ENCODE measurements at places on chromosomes 11 and 22.

DNA sequence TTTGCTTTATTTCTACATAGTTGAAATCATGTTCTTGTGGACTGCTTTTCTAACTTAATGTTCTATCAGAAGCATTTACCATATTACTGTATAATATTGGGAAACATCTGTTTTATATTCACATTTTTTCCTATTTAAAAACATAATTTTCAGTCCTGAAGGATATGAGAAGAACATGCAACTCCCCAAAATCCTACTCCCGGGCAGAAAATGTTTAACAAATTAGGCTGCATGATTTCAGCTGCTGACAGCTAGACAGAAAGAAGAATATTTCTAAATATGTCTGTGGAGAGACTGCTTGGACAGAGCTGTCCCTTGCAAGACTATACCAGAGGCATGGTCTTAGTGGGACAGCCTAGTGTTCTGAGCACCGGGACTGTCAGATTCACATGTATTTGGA is 15.7 kb upstream of the AMPD3 start:
- DNase-seq, result no peak

DNA sequence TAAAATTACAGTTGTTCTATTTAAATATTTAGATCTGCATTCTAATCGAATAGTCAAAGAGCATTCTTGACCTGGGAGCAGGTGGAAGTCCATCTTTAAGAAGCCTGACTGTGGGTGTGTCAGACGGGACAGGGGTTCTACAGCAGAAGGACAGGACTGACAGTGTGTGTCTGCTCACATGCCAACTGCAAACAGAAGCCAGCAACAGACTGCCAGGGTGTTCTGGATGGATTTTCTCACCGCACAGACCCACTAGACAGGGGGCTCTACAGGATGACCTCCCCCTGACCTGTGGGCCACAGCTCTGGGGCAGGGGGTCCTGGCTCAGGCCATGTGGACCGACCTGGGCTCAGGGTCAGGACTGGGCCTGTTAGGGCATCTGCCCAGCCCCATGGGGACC is 22.8 kb upstream of the NAP1L4 start:
- no peak for DNase-seq

- DNase-seq, result peak; percentile 43
Observed at GRCh38 chr11:132158091-132158490, 787.7 kb downstream of the NTM start.

DNA sequence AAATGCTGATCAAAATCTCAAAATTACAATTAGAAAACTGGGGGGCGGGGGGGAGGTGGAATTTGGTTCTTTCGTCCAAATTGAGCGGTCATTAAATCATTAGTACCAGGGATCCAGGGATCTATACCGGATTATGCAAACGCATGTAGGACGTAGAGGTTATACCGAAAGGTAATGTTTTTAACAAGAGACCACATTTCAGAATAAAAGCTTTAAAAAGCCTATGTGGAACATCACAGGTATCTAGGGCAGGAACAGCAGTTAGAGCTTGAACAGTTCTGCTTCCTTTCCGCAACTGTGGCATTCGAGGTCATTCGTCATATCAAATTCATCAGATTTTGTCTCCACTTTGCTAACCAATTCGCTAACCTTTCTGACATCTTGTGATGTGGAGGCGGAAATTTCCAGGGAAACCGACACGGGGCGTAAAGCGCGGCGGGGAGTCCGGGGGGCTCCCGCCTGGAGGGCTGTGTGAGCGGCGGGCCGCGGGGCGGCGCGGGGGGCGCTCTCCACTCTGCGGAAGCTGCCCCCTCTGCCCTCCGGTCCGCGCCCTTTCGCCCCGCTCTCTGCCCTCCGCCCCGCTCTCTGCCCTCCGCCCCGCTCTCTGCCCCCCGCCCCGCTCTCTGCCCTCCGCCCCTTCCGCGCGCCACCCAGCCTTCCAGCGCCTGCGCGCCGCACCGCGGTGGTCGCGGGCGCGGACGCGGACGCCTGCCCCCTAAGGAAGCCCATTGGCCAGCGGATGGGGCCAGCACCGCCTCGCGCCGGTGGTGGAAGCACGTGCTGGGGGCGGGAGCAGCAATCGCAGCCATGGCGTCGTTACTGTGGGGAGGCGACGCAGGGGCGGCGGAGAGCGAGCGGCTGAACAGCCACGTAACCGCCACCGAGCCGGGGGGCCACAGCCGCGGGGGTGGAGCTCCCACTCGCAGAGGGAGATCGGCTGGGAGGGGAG is at the start of gene DDX25:
Gene DDX25 (plus strand): TSS at position 798 of the 949 bp plus-strand sequence. CDS start 10 bp downstream, at position 808.
- DNase-seq, result peak; percentile 6

DNA sequence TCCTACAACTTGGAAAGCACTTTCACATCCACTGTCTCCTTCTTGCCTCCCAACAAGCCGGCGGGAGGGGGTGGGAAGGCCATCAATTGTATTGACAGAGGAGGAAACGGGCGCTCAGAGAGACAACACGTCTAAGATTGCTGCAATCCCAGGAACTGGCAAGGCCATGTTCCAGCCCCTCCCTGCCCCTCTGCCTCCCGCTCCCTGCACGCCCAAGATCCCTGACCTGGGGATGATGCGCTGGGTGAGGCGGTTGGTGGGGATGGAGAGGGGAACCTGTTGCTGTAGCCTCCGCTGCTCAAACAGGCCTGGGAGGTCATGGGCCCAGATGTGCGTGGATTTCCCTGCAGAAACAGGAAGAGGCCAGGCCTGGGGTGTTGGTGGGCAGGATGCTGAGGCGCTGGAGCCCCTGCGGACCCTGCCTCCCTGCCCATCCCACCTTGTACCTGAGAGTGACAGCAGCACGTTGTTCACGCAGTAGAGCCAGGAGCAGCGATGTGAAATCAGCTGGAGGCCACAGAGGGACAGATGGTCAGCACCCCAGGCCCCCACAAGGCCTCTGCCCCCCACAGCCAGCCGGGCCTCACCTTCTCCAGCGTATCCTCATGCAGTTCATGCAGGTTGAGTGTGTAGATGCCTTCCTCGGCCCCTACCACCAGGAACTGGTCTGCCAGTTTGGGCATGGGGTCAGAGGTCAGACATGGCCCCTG is 6.8 kb downstream of the MAP4K2 start:
- DNase-seq, result no peak

- DNase-seq, result peak; percentile 78
Observed at GRCh38 chr11:116984589-116984988, 113.6 kb downstream of the SIK3 start.

GRCh38 chr11:19187114-19187832 is 14.5 kb downstream of the CSRP3 start:
- no peak for DNase-seq

GRCh38 chr11:12376259-12377081 is 901 bp upstream of the PARVA start:
- DNase-seq, result no peak

DNA sequence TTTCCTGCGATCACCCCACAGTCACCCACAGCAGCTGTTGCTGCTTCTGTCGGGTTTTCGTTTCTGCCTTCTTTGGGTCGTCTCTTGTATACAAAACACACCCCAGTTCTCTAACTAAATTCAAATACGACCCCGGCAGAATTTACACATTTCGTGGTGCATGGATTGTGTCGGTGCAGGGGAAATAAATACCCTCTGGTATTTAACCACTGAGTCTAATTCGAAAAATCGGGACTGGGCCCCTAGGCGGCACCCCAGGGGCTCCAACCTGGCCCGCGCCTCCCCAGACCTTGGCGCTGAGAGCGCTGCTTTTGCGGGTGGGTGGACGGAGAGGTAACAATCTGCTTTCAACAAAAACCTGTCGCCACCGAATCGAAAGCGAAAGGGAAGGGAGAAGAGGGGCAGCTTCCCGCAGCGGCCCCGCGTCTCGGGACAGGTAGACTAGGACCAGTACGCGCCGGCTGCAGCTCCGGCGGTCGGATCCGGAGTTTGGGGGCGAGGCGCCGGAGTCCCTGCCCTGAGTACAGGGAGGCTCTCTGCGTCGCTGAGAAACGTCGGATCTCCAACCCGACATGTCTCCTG is 4.4 kb downstream of the ALX4 start:
- no peak for DNase-seq

DNA sequence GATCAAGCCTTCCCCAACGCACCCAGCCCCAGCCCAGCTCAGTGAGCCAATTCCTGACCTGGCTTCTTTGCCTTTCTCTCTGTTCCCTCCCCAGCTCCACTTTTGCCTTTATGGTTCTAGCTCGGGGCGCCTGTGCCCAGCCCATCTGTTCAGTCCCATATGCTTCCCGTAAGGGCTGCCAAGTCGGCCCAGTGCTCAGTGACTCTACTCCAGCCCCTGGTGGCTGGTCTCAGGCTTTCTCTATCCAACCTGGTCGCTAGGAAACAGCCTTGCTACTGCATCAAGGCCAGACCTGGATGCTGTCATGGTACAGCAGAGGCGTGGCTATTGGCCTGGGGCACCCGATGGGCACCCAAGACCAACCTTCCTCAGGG is 178.0 kb downstream of the DSCAML1 start:
- no peak for DNase-seq

DNA sequence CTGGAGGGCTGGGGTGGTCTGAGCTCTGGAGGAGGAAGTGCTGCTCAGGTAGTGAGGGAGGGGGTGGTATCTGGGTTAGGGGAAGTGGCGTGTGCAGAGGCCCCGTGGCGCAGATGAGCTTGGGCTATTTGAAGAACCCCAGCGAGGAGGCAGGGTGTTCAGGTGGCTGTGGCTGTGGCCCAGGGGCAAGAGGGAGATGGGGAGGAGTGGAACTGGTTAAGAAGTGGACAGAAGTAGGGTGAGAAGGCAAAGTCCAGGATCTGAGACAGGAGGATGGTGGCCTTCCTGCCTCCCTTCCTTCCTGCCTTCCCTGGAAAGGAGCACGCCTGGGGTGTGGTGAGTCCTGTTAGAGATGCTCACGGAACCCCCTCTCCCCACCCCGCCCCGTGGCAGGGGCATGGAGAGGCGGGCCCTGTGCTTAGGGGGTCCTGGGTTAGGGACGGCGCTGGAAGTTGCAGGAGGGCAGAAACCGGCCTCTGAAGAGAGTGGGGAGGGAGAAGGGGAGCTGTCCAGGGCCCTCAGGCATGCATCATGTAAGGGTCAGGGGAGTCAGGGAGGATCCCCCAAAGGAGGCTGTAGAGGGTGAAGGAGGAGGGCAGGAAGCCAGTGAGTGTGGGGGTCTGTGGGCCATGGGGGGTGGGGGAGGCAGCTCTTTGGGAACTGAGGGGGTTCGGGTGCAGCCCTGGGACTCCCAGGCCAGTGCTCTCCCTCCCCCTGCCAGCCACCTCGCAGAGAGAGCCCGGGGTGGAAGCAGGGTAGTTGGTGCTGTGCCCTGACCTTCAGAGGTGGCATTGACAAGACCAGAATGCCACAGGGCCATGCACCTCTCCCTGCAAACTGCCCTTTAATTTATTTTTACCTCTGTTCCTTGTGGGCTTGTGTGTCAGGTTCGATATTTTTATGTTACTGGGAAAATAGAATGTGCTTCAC is 63.7 kb upstream of the PARVG start:
- DNase-seq, result peak; percentile 19

DNA sequence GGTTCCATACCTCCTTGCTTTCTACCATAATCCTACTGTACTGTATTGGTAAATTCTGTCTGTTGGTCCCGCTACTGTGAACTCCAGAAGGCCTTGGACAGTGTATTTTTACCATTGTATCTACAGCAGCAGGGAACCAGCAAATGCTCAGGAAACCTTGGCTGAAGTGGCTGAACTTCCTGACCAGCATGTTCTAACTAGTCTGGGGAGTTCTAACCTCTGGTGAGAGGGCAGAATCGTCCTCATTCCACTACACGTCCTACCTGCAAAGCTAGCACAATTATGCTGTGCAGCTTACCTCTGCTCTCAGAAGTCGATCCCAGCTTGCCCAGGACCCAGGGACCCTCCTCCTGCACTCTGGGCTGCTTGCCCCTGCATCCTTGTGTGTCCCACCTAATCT is 283.1 kb downstream of the TENM4 start:
- DNase-seq, result no peak

DNA sequence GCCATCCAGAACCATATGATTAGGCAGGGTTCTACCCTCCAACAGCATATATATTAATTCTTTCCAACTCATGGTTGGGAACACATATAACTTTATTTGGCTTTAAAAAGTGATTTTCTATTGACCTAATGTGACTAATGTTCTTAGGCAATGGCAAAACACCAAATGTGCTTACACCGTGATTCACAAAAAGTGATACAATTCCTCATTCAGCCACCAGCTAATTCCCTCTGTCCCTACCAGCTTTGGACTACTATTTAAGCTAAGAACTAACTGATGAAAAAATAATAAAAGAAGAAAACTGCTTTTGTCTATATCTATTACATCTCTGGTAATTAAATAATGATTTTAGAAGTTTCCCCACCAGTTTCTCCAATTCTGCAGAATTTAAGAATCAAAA is 4.7 kb downstream of the CTSC start:
- DNase-seq, result no peak
